NCI-H146 (cell line): ENCODE measurements at places on chromosomes 2 and 18.

DNA sequence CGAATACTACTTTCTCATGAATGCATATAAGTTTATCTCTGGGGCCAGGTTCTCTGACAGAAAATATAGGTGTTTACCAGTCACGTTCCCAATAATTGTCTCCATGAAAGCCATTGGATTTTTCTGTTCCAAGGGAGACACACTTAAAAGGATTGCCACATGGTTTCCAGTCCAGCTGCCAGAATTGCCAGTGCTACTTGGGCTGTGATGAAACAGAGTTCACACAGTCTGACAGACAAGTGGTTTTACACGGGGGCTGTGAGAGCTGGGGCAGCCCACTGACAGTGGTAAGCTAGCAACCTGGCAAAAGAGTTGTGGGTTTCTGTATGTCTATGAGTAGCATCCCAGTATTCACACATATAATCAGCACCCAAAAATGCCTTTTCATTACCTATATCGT is 27.7 kb upstream of the ATRAID start:
- DNase-seq, result no peak

DNA sequence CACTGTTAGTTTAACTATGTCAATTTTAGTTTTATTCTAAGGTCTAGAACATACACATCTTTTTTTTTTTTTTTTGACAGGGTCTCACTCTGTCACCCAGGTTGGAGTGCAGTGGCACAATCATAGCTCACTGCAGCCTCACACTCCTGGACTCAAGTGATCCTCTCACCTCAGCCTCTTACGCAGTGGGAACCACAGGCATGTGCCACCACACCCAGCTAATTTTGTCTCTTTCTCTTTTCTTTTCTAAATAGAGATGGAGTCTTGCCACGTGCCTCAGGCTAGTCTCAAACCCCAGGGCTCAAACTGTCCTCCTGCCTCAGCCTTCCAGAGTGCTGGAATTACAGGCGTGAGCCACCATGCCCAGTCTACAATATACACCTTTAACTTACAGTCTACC is 69.5 kb upstream of the CHRNA1 start:
- DNase-seq, result no peak

DNA sequence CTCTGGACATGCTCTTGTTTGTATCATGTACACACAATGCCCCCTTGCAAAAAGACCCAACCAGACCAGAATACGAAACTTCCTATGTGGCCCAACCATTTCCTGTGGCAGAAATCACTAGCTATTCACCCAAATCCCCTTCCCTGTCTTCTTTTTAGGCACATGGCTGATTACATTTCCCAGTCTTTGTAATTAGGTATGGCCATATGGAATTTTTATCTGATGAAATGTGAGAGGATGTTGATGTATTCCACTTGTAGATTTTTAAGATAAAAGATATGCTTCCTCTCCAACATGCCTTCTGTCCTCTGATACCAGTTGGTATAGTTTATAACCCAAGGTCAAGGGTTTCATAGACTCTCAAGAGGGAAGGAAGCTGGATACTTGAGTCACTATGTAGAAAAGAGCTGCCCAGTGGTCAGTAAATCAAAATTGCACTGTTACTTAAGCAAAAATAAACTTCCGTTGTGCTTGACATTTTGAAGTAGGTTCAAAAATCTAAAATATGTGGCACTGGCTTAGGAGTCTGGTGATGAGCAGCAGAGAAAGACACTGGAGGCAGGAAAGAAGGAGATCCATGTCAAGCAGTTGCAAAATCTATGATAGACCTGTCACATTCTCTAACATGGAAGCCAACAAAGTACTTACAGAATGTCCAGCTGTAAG is 297.4 kb downstream of the SMAD2 start:
- no peak for DNase-seq

DNA sequence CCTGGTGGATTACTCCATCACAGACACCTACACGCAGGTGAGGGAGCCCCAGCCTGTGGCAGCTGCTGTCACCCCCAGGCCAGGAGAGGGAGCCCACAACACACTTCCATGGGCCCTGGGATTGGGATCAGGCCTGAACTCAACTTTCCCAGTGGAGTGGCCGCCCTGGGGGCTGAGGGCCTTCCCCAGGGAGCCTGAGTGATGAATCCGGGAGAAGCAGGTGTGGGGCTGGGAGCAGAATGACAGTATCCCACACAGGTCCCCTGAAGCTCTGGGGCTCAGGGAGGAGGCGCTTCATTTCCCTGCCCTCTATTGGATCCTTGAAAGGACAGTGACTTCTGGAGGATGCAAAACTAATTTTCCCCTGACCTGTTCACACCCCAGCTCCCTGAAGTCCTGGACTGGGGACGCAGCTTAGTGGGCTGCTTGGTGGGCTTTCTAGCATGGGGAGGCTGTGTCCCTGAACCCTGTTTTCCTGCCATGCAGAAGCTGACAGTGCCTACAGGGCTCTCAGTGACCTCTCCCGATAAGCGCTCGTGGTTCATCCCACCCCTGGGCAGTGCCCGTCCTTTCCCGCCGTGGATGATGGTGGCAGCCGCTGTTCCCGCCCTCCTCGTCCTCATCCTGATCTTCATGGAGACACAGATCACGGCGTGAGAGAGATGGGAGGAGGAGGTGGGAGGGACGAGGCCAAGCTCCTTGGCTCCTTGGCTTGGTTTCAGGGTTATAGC is 11.0 kb downstream of the SLC4A3 start:
- DNase-seq, result no peak

DNA sequence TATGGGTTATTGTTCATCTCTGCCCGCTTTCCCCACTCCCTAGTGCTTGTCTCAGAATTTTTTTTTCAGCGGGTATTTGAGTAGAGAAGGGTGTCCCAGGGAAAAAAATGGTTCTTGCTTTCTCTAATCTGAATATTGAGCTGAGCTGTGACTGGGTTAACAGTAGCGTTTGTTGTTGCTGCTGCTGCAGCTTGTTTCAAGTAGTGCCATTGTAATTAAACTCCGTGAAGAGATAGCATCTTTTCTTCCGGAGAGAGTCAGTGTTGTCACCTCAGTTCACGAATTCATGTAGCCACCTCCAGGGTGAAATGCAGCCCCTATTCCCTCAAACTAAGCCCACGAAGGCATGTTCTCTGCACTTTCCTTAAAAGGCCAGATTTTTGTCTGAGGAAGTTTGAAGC is 1.5 kb upstream of the AAK1 start:
- DNase-seq, result peak; percentile 19

GRCh38 chr2:150693556-150693955 is 206.1 kb upstream of the RND3 start:
- DNase-seq, result no peak

- DNase-seq, result no peak
Measured at GRCh38 chr2:186516396-186516795, 30.3 kb downstream of the ZC3H15 start.

DNA sequence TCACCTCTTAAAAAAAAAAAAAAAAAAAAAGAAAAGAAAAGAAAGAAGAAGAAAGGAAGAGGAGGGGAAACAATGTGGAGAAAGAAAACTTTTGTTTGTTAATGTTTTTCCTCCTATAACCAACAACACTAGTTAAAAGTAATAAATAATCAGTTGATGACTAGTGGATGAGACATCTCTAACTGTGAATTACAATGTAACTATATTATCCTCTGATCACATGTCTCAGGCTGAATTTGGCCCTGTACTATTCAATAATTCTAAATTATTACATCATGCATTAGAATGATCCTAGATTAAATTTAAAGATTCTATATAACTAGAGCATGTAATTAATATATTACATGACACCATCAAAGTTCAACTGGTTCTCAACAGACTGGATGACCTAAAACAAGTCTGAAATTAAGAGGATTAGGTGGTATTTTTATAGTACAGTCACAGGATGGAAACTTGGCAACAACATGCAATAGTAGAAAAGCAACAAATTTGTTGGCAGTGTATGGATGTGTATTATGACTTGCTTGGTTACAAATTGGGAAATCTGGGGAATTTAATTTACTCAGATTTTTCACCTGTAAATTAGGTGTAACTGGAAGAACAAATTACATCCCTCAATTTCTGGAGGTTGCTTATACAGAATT is 269.3 kb upstream of the SETBP1 start:
- DNase-seq, result no peak

DNA sequence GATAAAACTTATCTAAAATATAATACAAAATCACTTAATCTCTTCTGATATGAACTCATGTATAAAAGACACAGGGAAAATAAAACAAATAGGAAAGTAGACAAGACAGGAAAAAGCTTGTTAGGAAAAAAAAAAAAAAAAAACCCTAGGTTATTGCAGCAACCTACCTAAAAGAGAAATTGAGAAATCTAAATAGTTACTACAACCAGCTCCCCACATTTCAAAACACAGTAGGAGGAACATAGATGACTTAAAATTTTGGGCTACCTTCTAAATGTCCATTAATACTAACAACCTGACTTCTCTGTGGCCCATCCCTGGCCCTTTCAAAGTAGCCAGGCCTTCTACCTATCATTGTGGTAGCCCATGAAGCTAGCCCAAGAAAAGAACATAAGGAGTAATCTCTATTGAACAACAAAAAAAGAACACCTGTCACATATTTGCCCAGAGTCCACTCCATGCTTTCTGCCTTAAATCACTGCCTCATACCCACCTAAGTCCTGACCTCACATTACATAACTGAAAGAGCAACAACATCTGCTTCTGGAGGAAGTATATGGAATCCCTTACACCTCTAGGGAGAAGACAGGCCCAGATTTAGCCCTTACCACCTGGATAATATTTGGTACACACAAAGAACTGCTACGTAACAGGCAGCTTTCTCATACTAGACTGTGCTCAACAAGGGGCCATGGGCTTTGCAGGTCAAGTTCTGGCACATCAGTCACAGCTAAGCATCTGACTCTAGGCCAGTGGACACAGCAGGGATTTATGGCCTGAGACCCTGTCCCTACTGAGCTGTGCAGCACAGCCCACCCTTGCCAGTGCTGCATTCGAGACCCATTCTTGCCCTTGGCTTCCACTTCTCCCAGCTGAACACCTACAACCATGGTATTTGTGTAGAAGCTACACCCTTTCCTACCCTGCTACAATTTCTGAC is 8.5 kb downstream of the SUCLG1 start:
- no peak for DNase-seq

GRCh38 chr2:86646865-86647264 is 23.2 kb upstream of the RNF103 start:
- DNase-seq, result no peak

DNA sequence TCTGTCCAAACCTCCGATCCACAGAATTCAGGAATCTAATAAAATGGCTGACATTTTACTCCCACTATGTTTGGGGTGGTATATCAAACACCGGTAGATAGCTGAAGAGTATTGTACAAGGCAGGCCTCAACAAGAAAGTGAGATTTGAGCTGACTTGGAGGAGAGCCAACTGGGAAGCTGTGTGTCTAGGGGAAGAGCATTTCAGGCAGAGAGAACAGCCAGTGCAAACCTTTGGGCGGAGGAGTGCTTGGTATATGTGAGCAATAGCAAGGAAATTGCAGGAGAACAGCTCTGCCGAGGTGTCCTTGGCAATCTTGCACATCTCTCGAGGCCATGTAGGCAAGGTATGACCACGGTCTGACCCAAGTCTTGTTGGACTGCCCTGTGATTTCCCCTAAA is 1.8 kb upstream of the MERTK start:
- no peak for DNase-seq

GRCh38 chr18:57790316-57790715 is 12.8 kb downstream of the ATP8B1 start:
- DNase-seq, result no peak
